ENCODE measurements at places on chromosomes 5 and 9. TPM values are rescaled to one million over a fixed set of nuclear protein-coding genes. Genes with fewer than 3 reads are reported as not detected.

SPATA9 gene
- 0.99 TPM for total RNA-seq

RLN2 gene
- not detected for total RNA-seq

OGN gene
- total RNA-seq = 0.55 TPM

- DNase-seq = peak; percentile 67
Observed at GRCh38 chr5:136026636-136027035, 2.2 kb upstream of the TGFBI start.

- no peak for DNase-seq
Observed at GRCh38 chr5:124912638-124913328, 166.3 kb upstream of the ZNF608 start.

- no peak for DNase-seq
Observed at GRCh38 chr9:26833792-26834191, 58.8 kb downstream of the CAAP1 start.

GRCh38 chr5:21807953-21808352 is 1045.2 kb downstream of the CDH12 start:
- no peak for DNase-seq

DNA sequence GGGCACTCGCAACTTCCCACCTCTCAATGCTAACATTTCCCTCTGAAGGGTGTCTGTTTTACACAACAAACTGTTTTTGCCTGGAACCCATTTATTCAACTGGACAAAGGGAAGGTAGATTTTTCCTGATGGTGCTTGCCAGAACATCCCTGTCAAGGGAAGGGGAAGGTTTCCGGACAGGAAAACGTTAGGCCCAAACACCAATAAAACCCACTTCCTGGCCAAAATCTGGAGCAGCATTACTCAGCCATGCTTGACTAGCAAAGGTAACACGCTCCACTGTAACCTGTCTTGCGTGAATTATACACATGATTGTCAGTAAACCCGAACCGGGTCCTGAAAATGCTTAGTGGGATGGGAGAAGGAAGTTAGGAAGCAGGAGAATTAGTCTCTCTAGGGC is 90.2 kb downstream of the SAXO1 start:
- peak; percentile 14 for DNase-seq

DNA sequence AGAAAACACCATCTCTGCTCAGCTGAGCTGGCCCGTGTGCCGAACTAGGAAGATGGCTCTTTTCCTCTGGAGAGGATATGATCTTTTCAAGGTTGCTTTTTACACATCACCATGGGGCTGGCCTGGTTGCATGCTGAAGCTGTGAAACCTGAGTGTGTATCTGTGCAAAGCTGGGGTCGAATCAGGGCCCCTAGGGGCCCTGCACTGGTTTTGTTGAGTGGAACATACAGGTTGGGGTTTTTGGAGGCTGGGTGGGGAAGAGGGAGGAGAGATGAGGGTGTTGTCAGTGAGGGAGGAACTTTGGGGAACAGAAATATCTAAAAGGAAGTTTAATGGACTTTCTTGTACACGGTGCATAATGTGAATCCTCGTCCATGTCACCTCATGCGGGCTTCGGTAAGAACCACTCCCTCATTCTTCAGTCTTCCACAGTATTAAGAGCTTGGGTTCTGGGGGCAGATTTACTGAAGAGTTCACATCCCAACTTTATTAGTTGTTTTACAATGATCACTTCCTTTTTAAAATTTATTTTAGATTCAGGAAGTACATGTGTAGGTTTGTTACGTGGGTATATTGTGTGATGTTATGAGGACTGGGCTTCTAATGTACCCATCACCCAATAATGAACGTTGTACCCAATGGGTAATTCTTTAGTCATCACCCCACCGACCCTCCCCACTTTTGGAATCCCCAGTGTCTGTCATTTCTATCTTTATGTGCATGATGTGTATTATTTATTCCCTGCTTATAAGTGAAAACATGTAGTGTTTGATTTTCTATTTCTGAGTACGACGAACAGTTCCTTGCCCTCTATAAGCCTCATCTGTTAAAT is 238.2 kb downstream of the NR3C1 start:
- no peak for DNase-seq

- DNase-seq = peak; percentile 59
Observed at GRCh38 chr5:140131967-140132409, 6.3 kb downstream of the IGIP start.

Data from lower leg skin (tissue), 4 donors.